Activated naive CD4-positive, alpha-beta T cell treated with anti-CD3 and anti-CD28 coated beads for 36 hours (primary cell): ENCODE measurements at places on chromosomes 16 and 17.

DNA sequence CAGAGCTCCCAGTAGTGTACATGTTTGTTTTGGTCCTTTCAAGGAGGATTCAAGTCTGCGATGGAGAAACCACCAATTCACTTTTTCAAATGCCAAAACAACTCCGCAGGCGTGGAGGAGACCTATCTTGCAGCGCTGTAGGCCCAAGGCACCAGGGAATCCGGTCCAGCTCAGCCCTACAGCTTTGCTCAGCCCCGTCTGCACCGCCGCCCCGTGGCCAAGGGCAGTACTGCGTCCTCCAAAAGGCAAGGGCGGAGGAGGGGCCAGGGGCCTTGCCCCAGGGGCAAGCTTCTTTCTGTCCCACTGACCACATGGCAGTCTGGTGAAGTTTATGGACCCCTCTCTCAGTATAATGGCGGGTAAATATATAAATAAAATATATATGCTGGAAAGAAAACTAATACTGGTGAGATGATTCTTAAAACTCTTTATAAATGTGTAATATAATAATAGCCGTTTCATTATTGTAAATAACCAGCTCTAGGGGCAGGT, 709 bp upstream of the CD300LG start:
- peak; percentile 85 for DNase-seq

GRCh38 chr16:57844416-57845030, 42.2 kb upstream of the KIFC3 start:
- no peak for DNase-seq

GRCh38 chr17:56549501-56549900, 44.0 kb upstream of the NOG start:
- no peak for DNase-seq

DNA sequence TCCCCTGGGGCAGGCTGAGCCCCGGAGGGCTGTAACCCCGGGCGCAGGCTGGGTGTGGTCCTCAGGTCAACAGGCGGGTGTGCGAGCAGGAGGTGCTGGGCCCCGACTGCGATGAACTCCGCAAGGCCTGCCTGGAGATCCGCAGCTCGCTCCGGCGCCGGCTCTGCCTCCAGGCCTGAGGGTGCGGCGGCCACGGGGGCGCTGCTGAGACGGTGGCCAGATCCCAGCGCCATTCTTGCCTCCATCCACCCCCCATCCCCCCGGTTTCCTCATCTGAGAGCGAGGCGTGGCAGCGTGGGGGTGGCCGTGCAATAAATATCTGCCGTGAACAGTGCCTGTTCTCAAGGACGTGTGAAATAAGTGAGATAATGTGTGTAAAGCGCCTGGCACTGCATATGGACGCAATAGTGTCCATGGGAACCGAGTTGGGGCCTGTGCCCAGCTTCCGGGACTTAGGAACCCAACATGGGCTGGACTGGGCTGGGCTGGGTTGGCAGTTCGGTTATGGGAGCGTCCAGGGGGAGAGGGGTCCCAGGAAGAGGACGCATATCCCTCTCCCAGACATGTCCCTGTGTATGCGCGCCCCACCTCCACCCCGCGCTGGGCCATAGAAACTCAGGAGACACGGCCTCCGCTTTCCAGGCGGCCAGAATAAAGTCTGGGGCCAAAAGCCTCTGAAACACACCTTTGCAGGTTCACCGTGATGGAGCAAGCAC, 15.0 kb downstream of the ZNF213 start:
- DNase-seq: peak; percentile 77

DNA sequence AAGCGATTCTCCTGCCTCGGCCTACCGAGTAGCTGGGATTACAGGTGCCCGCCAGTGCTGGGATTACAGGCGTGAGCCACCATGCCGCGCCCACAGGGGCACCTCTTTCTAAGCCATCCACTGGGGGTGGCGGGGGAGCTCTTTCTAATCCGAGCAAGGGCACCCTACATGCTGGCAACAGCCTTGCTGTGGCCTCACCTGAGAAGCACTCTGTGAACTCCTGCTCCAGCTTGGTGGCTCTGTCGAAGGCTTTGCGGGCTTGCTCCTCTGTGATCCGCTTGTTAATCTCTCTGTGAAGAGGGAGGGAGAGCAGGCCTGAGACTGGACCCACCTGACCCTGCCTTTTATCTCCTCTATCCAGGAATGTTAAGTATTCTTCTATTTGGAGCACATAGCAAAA, 11.9 kb upstream of the ASGR1 start:
- DNase-seq: no peak

DNA sequence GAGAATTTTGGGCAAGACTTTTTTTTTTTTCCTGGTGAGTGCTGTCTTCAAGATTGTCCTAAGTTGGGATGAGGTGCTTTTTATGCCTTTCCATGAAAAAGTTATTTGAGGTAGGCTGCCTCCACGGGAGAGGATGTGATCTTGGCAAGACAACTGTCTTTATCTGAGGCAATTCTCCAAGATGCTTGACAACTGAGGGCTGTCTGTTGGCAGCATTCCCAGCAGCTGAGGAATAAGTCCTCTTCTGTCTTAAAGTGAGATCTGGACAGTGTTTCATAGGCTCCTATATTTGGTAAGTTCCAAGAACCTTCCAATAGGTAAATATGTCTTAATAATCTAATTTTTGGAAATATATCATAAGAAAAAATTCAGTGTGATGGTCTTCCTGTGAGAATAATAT, 662.0 kb downstream of the CDH11 start:
- no peak for DNase-seq

- DNase-seq: no peak
Measured at GRCh38 chr17:72565006-72565405, 444.2 kb downstream of the SOX9 start.

GRCh38 chr17:56806949-56807348, 26.8 kb downstream of the C17orf67 start:
- DNase-seq: no peak

DNA sequence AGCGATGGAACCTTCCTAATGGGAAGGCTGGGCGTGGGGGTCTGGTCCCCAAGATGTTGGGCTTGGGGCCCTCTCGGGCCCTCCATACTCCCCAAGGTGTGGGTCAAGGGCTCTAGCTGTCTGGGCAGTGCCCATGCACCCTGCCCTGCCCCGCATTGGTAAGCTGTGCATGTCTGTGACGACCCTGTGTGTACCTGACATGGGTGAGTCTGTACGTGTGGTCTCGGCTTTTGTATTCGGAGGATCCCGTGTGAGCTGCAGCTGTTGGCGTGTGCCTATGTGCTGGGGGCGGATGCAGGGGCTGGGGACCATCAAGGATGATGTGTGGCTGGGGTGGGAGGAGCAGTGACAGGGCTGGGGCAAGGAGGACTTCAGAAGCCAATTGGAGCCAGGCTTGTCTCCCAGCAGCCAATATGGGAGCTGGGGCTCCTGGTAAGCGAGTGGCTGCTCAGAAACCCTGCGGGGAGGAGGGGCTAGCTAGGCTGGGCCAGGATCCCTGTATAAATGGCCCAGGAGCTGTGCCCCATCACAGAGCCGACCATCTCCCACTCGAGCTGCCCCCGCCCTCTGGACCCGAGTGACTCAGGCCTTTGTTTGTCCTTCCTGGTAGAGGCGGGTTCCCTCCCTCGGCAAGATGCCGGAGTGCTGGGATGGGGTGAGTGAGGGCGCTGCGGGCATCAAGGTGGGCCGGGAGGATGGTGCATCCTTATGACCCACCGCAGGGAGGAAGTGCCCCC, at the start of gene NDRG4:
NDRG4 (plus strand) TSS at position 529 of the 737 bp plus-strand sequence; CDS start at position 635, 106 bp downstream.
- peak; percentile 61 for DNase-seq

DNA sequence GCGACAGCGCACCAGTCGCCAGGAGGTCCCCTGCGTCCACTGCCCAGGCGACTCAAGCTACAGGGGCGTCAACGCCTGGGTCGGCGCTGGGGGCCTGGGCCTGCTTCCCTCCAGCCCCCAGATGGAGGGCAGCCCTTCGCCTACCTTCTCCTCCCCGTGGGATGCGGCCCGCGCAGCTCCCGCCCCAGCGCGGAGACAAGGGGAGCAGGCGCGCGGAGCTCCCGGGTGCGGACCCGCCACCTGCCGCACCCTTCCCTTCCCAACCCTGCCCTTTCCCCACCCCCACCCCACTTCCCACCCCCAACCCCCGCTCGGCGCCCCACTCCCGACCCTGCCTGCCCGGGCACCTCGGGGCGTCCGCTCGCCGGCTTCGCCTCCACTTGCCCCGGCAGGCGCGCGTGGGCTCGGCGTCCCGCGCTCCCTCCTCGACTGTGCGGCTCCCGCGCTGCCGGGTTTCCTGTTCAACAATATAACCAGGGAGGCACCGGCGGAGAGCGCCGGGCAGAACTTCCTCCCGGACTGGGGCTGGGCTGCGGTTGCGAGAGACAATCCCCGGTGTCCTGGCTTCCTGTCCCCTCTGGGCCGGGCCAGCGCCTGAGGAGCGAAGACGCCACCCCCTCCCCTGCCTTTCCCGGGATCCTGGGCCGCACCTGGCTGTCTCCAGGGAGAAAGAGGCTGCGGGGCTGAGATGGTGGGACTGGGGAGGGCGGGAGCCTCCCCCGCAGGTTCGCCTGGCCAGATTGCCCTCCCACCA, at the start of gene ARHGAP27:
ARHGAP27 (minus strand) TSS at position 466 of the 754 bp plus-strand sequence. CDS start 2,591 bp downstream, outside the sequence.
- peak; percentile 60 for DNase-seq
